Lower lobe of right lung (tissue), 2 donors: ENCODE measurements at places on chromosomes 4 and X.

GRCh38 chrX:136147315-136147901 is at the start of gene FHL1:
Gene FHL1 (plus strand): TSS chrX:136147533.
- peak; percentile 68 for DNase-seq

DNA sequence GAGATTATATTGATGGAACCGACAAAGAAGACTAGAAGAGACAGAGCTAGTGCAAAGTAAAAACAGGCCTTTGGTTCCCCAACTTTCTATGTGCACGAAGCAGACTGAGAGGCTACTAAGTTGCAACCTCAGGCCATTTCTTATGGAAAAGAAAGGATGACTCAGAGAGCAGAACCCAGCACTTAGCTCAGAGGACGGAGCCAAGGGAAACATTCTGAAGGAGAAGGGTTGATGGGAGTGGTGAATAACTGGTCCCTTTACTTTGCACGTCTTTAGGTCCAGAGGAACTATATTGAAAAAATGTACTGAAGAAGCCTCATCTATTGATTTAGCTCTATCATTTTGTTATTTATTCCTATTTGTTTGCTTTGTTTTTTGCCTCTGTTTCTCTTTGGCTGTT is 182.1 kb downstream of the CPE start:
- DNase-seq = no peak

- no peak for DNase-seq
Measured at GRCh38 chr4:100635899-100636298, 118.1 kb upstream of the EMCN start.

DNA sequence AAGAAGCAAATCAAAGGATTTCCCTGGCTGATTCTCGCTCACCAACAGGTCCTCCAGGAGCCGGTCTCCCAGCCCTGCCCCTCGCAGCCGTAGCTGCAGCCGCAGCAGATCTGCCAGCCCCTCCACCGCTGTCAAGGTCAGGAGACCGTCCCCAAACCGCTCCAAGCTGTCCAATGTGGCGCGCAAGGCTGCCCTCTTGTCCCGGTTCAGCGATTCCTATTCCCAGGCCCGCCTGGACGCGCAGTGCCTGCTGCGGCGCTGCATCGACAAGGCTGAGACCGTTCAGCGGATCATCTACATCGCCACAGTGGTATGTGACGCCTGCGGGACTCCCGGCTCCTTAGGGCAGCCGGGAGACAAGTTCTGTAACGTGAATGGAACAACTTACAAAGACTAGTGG is 25.6 kb downstream of the SPATA18 start:
- DNase-seq = no peak

GRCh38 chr4:8906991-8907595 is 35.5 kb upstream of the HMX1 start:
- DNase-seq = no peak

- DNase-seq = no peak
Measured at GRCh38 chr4:26877961-26878360, 17.3 kb downstream of the STIM2 start.
